Dermis microvascular lymphatic vessel endothelial cell (primary cell): ENCODE measurements at places on chromosomes 13 and 19. TPM values are rescaled to one million over a fixed set of nuclear protein-coding genes. Genes with fewer than 3 reads are reported as not detected.

Gene SIGLEC12
- not detected in 2 replicates for total RNA-seq

Gene CIC
- total RNA-seq: 8.7 and 14.0 TPM in 2 replicates

Gene KL
- under 0.01 and 0.13 TPM in 2 replicates for total RNA-seq

Gene ZNF497
- 0.51 and 0.89 TPM in 2 replicates for total RNA-seq

Gene FXYD5
- total RNA-seq: 17.1 and 22.4 TPM in 2 replicates
